ENCODE measurements at places on chromosomes 5 and 9.

DNA sequence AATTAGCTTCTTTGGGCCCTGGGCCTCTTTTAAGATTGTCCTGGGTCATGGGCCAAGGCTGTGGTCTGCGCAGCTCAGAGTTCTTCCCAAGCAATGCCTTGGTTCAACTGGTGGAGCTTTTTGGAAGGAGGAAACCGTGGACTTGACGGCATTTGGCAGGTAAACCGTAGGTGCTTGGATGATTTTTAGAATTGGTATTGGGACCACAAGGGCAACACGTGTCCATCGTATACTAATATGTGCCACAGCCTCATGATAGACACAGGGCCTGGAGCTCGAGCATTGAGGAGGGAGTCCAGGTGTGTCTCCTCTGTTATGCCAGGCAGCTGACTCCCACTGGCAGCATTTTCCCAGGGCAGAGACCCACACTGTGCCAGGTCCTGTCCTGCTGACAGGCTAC is 120.9 kb upstream of the PITX1 start:
- no peak for DNase-seq

DNA sequence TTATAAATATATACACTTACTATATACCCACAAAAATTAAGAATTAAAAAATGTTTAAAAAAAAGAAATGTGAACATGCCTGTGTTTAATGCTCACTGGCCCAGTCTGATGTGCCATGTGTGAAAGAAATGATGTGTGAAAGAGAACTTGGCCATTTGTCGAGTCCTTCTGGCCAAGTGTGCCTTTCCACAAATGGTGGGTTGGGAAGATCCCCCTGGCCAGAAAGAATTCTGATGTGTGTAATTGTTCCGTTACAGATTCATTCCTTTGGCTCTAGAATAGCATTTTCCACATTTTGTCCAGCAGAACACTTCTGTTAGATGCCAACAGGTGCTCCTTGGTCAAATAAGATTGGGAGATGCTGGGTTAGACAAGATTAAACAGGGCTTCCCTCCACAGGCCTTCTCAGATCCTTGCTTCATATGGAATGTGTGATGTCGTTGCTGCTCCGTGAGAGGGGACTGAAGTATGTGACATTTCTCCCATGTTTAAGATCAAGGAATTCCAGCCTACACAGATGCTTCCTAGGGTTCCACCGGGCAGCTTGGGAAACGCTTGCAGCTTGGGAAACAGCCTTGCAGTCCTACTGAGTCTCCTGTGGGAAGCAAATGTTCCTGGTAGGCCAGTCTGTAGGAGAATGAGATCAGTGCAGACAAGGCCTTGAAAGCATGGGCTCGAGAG is 32.1 kb downstream of the GDNF start:
- no peak for DNase-seq

- DNase-seq, result no peak
Measured at GRCh38 chr5:154316223-154316935, 125.8 kb downstream of the GALNT10 start.

GRCh38 chr9:135929656-135930445 is 22.5 kb upstream of the CAMSAP1 start:
- no peak for DNase-seq
